ENCODE measurements at places on chromosomes 13 and 19.

DNA sequence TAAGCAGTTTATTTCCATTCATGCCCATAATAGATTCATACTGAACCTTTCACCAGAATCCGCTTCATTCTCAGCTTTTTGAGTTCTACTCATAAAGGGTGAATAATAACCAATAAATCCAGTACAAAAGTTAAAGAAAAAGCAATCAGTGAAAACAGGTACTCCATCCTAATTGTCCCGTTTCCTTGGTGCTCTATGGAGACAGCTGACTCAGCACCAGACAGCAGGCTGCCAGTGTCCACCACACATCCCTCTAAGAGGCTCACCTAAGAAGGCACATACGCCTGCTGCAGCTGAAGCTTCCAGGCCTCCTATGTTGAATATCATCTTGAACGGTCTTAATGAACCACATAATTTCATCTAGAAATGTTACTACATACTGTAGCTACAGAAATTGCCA, 27.3 kb downstream of the MYO16 start:
- DNase-seq = no peak

GRCh38 chr19:29672933-29673336, 7.7 kb downstream of the PLEKHF1 start:
- DNase-seq = peak; percentile 35

DNA sequence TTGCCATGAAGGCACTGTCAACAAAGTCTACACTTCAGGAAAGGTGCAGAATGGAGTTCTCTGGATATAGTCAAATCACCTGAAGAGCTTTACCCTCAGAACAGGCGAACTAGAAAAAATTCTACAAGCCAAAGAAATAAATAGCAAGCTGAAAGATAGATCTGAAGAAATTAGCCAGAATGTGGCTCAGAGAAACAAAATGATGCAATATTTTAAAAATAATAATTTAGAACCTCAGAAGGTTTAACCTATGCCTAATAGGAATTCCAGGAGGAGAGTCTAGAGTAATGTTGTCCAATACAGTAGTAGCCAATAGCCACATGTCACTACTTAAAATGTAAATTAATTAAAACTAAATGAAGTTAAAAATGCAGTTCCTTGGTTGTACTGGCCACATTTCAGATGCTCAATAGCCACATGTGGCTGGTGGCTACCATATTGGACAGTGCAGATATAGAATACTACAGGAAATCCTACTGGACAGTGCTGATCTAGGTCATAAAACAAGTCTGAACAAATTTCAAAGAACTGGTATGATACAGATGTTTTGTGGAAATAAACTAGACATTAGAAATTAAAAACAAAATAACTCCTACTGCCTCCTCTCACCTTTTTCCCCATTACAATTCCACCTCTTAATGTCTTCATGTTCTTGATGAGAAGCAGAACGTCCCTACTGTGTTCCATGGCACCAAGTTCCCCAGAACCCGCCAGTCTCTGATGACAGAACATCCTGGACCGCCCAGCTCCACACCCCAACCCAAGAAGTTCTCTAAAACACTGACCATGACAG, 679 bp upstream of the CDADC1 start:
- DNase-seq = peak; percentile 83

DNA sequence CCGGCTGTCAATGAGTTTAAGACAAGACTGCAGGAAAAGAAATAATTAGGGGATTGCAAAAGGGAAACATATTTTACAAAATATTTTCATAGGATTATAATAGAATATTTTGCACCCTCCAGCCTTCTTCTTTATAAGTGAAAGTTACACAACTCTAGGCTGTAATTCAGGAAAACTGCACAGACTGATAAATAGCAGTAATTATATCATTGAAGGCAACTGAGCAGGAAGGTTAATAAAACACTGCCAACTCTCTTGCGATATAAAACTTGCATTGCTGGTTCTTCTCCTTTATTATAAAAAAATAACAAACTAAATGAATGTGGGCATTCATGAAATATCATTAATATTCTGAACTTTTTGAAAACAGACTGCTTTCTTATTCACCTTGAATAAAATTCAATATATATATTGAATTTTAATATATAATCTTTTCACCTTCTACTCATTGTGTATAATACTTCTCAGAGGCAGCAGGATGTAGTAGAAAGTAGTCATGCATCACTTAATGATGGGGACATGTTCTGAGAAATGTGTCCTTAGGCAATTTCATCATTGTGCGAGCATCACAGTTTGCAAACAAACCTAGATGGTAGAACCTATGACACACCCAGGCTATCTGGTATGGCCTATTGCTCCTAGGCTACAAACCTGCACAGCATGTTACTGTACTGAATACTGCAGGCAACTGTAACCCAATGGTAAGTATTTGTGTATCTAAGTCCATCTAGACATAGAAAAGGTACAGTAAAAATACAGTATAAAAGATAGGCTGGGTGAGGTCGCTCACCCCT, 24.9 kb upstream of the STARD13 start:
- no peak for DNase-seq

DNA sequence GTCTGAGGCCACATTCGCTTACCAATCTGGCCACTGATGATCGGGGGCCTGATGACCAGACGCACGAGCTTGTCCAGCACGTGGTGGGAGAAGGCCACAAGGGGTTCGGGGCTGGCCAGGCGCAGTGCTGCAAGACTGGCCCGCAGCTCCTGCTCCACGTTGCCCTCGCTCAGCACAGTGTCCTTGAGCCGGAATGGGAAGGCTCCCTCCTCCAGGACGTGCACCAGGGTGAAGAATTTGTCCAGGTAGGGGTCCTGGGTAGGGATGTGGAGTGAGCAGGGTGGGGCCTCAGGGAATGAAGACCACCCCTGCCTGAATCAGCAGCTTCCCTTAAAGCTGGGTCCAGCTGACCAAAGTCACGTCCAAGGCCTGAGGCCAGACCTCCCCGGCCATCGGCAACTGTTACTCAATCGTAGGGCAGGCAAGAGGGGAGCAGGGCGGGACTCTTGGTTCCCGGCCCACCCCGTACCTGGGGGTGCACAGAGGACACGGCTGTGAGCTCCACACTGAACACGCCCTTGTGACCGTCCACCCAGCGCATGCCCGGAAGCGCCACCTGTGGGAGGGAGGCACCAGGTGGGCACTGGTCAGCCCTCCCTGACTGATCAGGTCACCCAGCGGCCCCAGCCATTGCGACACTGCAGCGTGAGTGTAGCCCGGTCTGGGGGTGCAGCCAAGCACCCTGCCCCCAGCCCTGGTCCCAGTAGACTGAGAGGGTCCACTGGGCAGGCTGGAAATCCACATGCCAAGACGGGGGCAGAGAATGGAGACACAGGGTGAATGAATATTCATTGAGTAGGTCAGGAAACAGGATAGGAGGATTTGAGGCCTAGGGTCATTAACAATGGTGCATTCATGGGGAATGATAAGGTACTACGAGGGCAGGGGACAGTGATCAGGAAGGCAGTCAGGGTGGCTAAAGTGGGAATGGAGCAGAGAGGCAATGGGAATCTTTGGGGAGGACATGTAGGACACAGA, 2.8 kb upstream of the ANGPTL8 start:
- DNase-seq = no peak

DNA sequence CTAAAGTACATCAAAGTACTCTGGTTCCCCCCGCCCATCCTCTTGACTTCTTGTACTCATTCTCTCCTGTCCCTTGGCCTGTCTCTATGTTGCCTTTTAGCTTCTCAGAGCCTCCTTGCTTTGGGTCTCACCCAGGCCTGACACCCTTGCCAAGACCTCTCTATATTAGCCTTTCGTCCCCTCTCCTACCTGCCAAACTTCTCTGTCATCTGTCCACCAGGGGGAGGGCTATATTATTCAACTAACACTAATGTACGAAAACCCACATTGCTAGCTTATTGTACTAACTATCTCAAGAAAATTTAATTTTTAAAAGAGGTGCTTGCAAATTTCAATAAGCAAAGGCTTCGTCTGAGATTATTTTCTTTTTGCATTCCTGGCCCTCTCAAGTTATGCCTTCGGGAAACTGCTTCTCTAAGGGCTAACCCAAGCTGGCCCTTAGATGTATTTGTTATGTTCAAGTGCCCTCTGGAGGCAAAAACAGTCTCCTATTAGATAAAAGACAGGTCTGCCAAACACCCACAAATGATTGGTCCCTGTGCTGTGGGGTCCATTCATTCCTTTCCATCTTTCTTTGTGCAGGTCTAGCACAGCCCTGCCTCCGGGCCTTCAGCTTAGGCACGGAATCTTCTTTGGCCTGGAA, 6.3 kb upstream of the MRPS31 start:
- peak; percentile 23 for DNase-seq

DNA sequence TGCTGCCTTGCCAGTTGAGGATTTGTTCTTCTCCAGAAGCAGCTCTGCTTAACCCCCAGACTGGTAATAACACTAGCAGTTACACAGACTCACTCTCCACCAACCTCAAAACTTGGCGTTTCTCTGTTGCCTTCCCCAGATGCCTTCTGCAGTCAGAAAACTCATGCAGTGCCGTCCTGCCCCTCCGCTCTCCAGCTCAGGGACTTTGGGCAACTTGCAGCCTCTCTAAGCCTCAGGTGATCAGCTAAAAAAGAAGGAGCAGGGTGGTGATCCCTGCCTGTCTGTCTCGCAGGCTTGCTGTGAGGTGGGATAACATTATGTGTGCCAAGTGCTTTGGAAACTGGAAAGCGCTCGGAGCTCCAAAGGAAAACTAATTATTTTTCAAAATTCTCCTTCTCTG, 391.6 kb downstream of the HS6ST3 start:
- no peak for DNase-seq

- DNase-seq = no peak
These were observed 127.4 kb downstream of the DCT start for GRCh38 chr13:94352057-94352456.

- DNase-seq = no peak
These were observed 13.9 kb downstream of the TINCR start for GRCh38 chr19:5553892-5554291.

GRCh38 chr19:15296353-15296752, 36.0 kb downstream of the BRD4 start:
- DNase-seq = no peak

DNA sequence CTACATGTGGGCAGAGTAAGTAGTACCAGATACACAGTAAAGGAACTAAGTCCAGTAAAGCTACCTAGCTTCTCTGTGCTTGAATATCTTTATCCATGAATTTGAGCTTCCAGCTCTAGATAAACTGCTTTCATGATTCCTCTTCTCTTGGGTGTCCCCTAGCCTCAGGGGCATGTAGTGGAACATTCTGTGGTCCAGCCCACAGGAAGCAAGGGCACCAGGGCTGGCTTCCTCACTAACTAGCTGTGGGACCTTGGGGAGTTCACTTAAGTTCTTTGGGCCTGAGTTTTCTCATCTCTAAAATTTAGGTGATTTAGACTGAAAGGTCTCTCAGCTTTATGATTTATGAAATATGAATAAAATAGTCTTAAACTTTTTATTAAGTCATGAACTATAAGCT, 185.7 kb downstream of the KATNAL1 start:
- no peak for DNase-seq

DNA sequence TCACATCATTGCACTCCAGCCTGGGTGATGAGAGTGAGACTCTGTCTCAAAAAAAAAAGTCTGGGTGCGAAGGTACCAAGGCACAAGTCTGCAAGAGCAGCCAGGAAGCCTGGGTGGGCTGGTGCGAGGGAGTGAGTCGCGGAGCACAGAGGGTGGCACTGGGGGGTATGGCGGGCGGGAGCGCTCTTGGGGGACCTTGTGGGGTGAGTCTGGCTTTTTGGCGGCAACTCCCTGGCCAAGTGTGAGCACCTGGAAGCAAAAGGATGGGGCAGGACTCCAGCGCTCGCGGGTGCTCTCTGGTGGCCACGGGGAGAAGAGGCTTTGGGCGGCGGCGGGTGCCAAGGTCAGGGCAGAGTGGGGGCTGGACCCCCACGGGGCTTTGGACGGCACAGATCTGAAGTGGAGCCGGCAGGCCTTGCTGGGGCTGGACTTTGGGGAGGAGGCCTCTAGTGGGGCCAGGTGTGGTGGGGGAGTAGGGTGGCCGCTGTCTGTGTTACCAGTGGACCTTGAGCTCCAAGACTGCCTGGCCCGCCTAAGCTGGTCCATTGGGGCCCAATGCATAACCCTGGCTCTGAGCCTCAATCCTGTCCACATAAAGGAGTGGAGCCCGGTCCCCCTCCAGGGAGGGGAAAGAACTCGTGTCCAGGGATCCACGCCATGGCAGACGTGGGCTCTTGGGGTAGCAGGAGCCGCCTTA, 1.6 kb downstream of the P2RY11 start:
- DNase-seq = peak; percentile 26

DNA sequence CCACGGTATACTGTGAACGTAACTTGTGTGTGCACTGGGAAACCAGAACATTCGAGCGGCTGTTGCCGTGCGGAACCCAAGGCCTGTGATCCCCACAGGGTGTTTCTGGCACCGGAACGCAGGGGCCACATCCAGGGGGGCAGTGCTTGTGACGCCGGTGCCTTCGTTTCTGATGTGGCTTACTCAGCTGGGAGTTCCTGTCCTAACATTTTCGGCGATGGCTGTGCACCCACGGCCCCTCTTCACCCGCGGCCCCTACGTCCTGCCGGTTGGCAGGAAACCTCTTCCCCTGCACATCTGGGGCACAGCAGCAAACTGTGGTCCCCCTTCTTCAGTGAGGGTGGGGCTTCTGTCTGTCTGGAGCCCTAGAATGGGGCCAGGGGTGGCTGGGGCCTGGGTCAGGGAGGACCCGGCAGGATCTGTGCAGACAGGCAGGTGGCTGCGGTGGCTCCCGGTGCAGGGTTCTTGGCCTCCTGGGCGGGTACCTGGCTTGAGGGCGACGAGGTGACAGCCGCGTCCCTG, 26.2 kb downstream of the CSNK1G2 start:
- DNase-seq = no peak

GRCh38 chr13:113327766-113328471, 30.9 kb downstream of the LAMP1 start:
- DNase-seq = no peak

DNA sequence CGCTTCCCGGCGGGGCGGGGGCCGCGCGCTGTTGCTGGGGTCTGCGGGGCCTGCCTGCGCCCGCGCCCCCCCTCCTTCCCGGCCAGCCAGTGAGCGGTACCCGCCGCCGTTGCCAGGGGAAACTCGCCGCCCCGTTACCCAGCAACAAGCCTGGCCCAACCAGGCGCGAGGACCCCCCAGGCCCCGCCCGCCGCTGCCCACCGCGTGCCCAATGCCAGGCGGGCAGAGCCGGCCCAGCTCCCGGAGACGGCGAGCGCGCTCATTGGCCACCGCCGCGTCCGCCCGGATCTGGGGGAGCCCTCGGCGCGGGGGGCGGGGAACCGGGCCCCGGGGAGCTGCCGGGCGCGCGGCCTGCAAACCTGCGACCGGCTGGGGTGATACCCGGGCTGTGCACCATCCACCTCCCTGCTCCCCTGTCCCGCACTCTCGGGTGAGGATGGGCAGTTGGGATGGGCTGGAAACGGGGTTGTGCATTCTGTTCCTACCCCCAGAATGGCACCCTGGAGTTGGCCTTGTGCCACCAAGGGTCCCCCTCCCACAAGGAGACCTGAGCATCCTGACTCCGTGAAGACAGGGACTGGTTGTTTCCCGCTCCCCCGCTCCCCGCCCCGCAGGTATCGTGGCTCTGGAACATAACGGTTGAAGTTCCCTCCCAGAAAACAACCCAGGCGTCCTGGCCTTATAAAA, 8.8 kb upstream of the BBC3 start:
- no peak for DNase-seq

Measured in inflammatory macrophage (primary cell).